ENCODE measurements at places on chromosomes 11 and 22. TPM values are rescaled to one million over a fixed set of nuclear protein-coding genes. Genes with fewer than 3 reads are reported as not detected.

GRCh38 chr11:119764108-119764868 lies 35.3 kb upstream of the NECTIN1 start:
- no peak for DNase-seq
- no peak overlapping the region for H3K4me3 ChIP-seq
- H3K36me3 ChIP-seq = no peaks in the 10 kb centered on the region
- H3K4me1 ChIP-seq = peaks cover 9% of the 10 kb centered on the region
- H3K27ac ChIP-seq = no peak overlapping the region
- peaks cover 7% of the 10 kb centered on the region for H3K27me3 ChIP-seq

MAML2 gene
- 19.2 TPM for total RNA-seq

DNA sequence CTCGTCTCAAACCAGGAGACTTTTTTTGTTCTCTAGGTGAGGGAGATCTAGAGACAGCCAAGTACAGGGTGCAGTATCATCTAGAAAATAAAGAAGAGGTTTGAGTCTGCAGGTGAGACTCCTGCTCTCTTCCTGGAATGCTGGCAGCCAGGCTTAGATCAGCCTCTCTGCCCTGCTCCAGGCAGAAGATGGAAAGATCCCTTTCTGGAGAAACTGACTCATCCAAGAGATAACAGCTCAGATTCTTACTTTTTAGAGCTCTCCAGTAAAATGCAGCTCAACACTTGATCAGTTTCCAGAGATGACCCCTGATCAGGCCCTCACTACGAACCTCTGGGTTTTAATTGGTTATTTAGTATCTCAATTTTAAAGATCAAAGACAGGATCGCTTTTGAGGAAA lies 44.6 kb upstream of the EHF start:
- no peaks in the 10 kb centered on the region for H3K36me3 ChIP-seq
- H3K27me3 ChIP-seq = peaks cover 60% of the 10 kb centered on the region
- H3K27ac ChIP-seq = no peak overlapping the region
- H3K4me3 ChIP-seq = no peak overlapping the region
- no peak for DNase-seq

DNA sequence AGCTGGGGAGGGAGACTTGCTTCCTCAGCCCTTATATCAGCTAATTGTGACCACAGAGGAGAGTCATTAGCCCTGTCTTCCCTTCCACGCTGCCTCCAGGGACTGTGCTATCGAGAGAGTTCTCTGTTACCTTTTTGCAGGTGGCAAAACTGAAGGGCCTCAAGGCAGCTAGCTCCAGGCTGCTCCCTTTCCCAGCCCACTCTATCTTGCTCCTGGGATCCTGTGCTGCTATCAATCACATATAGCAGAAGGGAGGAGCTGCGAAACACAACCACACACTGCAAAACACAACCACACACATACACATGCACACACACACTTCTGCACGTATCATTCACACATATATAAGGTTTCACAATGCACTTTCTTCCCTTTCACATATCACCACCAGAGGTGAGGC lies 205.3 kb upstream of the MTNR1B start:
- H3K36me3 ChIP-seq = no peaks in the 10 kb centered on the region
- peaks cover 7% of the 10 kb centered on the region for H3K4me1 ChIP-seq
- H3K27ac ChIP-seq = no peak overlapping the region
- no peaks in the 10 kb centered on the region for H3K27me3 ChIP-seq
- DNase-seq = no peak

DNA sequence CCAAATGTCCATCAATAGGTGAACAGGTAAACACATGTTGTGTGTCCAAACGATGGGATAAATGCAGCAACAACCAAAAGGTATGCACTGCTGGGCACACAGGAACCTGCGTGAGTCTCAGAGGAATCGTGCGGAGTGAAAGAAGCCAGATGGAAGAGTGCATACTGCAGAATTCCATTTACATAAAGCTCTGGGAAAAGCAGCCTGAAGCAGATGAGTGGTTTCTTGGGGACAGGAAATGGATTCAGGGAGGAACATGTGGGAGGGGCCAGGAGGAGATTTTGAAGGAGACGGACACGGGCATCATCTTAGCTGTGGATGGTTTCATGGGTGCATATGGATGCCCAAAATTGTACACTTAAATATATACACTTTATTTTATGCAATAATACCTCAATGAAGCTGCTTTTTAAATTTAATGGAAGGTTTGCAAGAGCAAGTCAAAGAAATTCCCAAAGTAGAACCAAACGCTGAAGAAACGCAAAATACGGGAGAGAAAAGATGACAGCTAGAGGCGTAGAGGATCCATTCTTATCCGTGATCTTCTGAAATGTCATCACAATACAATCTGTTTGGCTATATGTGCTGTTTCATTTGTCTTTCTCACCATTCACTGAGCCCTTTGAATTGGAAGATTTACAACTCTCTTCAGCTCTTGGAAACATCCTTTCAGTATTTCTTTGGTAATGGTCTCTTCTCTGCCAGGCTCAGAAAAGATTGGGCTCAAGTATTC lies 24.5 kb downstream of the ST14 start:
- no peak for DNase-seq
- peaks cover 10% of the 10 kb centered on the region for H3K4me1 ChIP-seq
- no peak overlapping the region for H3K4me3 ChIP-seq
- H3K27ac ChIP-seq = no peak overlapping the region

- H3K27ac ChIP-seq = no peak overlapping the region
- peaks cover 9% of the 10 kb centered on the region for H3K4me1 ChIP-seq
- peaks cover 17% of the 10 kb centered on the region for H3K36me3 ChIP-seq
- DNase-seq = no peak
These were observed 50.7 kb upstream of the RAPSN start for GRCh38 chr11:47499614-47500013.

- no peak overlapping the region for H3K4me3 ChIP-seq
- peak; percentile 38 for DNase-seq
- H3K27ac ChIP-seq = no peak overlapping the region
- H3K4me1 ChIP-seq = peaks cover under 1% of the 10 kb centered on the region
- H3K27me3 ChIP-seq = no peaks in the 10 kb centered on the region
- peaks cover 64% of the 10 kb centered on the region for H3K36me3 ChIP-seq
These were observed 10.2 kb downstream of the ATP5MGL start for GRCh38 chr22:42630211-42630610.

DNA sequence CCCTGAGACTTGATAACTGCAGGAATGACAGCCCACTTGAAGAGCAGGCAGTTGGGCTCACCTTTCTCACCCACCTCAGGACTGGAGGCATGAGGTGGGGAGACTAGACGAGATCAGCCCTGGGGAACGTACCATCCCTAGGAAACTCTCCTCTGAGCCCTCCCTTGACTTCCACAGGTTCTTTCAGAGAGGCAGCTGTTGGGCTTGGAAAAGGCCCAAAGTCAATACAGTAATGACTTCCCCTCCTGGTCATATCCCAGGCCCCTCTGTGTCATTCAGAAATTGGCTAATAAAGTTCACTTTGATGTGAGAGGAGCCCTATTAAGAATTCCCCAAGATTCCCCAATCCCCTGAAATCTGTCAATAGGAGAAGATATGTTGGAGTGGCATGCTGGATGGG lies 5.8 kb upstream of the NECTIN1 start:
- H3K4me1 ChIP-seq = peaks cover 6% of the 10 kb centered on the region
- H3K27ac ChIP-seq = no peak overlapping the region
- H3K36me3 ChIP-seq = no peaks in the 10 kb centered on the region
- DNase-seq = no peak

GRCh38 chr11:19160847-19161246 lies 40.9 kb downstream of the CSRP3 start:
- no peak overlapping the region for H3K4me3 ChIP-seq
- DNase-seq = no peak
- no peaks in the 10 kb centered on the region for H3K4me1 ChIP-seq
- H3K27ac ChIP-seq = no peak overlapping the region
- H3K36me3 ChIP-seq = peaks cover 6% of the 10 kb centered on the region

- no peaks in the 10 kb centered on the region for H3K27me3 ChIP-seq
- no peak overlapping the region for H3K4me3 ChIP-seq
- H3K27ac ChIP-seq = no peak overlapping the region
- H3K4me1 ChIP-seq = no peaks in the 10 kb centered on the region
These were observed 310.5 kb downstream of the BRD1 start for GRCh38 chr22:49517211-49517610.

MS4A7 gene
- total RNA-seq = 0.36 TPM

TPH1 gene
- total RNA-seq = 0.29 TPM

DNA sequence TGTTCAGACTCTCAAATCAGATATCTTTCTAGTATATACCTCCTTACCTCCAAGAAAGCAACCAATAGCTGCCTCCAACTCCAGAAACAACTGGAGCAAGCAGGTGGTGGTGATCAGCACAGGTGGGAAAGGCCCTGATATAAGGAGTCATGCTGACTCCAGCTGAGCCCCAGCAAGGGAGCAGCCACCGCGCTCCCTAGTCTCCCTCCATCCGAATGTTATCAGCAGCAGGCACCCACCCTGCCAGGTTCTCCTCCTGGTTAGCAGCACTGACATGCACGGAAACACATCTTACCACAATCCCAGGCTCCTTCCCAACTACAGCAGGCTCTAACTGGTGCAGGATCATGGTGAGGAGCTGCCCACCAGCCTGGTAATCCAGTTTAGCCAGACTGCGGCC lies 18.5 kb upstream of the STK33 start:
- no peak overlapping the region for H3K27ac ChIP-seq
- no peak for DNase-seq
- no peaks in the 10 kb centered on the region for H3K27me3 ChIP-seq
- peaks cover 6% of the 10 kb centered on the region for H3K36me3 ChIP-seq
- H3K4me1 ChIP-seq = peaks cover 4% of the 10 kb centered on the region

GRCh38 chr11:43925063-43925931 lies 17.1 kb upstream of the C11orf96 start:
- H3K27me3 ChIP-seq = no peaks in the 10 kb centered on the region
- no peak overlapping the region for H3K27ac ChIP-seq
- no peak overlapping the region for H3K4me3 ChIP-seq
- peaks cover 26% of the 10 kb centered on the region for H3K4me1 ChIP-seq

GRCh38 chr22:17407643-17408042 lies 38.4 kb downstream of the CECR2 start:
- no peak for DNase-seq
- no peaks in the 10 kb centered on the region for H3K4me1 ChIP-seq
- H3K4me3 ChIP-seq = no peak overlapping the region
- no peaks in the 10 kb centered on the region for H3K36me3 ChIP-seq

DNA sequence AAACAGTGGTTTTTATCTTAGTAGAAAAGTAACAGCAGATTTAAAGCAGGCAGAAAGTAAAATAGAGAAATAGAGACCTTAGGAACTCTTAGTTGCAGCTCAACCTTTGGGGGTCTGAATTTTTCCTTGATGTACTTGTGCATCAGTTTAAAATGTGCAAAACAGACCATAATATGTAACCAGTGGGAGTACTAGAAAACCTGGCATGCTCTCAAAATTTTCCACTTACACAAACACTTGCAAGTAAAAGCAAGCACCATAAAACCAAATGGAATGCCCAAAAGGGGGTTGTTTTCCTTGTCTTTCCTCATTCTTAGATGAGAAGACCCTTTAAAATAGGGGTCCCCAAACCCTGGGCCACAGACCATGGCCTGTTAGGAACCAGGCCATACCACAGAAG lies 12.9 kb upstream of the MRGPRE start:
- no peak overlapping the region for H3K4me3 ChIP-seq
- no peaks in the 10 kb centered on the region for H3K36me3 ChIP-seq
- no peaks in the 10 kb centered on the region for H3K4me1 ChIP-seq
- H3K27me3 ChIP-seq = peaks cover 14% of the 10 kb centered on the region
- no peak for DNase-seq
- H3K27ac ChIP-seq = no peak overlapping the region

- H3K36me3 ChIP-seq = peaks cover 51% of the 10 kb centered on the region
- H3K27ac ChIP-seq = no peak overlapping the region
- DNase-seq = no peak
- no peak overlapping the region for H3K4me3 ChIP-seq
- no peaks in the 10 kb centered on the region for H3K27me3 ChIP-seq
These were observed 39.5 kb downstream of the CTNND1 start for GRCh38 chr11:57801183-57801485.

- H3K27me3 ChIP-seq = no peaks in the 10 kb centered on the region
- H3K36me3 ChIP-seq = no peaks in the 10 kb centered on the region
- no peak overlapping the region for H3K27ac ChIP-seq
- no peaks in the 10 kb centered on the region for H3K4me1 ChIP-seq
These were observed 11.2 kb upstream of the BIRC3 start for GRCh38 chr11:102306048-102306597.

SMARCB1 gene
- 51.3 TPM for total RNA-seq

UBQLNL gene
- total RNA-seq = 0.29 TPM

Data from osteoblast (primary cell).